ENCODE measurements at places on chromosomes 12 and 14. TPM values are rescaled to one million over a fixed set of nuclear protein-coding genes. Genes with fewer than 3 reads are reported as not detected.

The CLEC2A gene
- not detected for total RNA-seq

The PEBP1 gene
- 277 TPM for total RNA-seq

The TAS2R46 gene
- total RNA-seq, result not detected

The CEP170B gene
- 27.3 TPM for total RNA-seq

The ENO2 gene
- 32.0 TPM for total RNA-seq

The HOXC10 gene
- total RNA-seq, result 3.0 TPM

The IL26 gene
- not detected for total RNA-seq

The CEP83 gene
- total RNA-seq, result 6.3 TPM

The NFE2 gene
- total RNA-seq, result 0.03 TPM

The OTX2 gene
- total RNA-seq, result not detected

The AKAP3 gene
- 0.08 TPM for total RNA-seq

The CSRP2 gene
- total RNA-seq, result 21.8 TPM

The OR4E2 gene
- total RNA-seq, result not detected
